Psoas muscle (tissue), 8 donors: ENCODE measurements at places on chromosomes 6 and 20.
A peak's percentile ranks its signal among the peaks of the same experiment; 100 is the strongest.

DNA sequence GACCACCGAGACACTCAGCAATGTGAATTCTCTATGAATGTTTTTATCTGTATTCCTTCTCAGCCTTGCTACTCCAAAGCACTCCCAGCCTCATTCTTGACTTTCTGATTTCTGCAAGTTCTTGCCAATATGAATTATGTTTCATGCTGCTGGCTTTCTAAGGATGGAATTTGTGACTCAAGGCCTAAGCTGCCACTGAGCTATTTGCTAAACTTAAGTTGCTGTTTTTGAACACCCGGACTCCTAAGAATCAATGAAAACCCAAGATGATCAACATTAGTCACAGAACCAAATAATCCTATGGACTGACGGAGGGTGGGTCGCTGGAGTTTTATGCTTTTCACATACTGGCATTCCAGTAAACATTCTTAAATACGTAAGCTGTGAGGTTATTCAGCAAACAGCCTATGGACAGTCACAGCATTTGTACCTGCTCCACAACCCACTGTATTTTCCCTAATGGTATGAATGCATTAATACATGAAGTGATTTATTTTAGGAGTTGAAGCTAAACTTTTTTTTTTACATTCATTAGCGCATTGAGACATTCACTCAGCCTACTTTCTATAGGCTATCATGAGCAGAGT, 8.2 kb upstream of the PXDC1 start:
- H3K4me1 ChIP-seq, result peaks cover 4% of the 10 kb centered on the region
- H3K4me3 ChIP-seq, result no peak overlapping the region
- H3K27me3 ChIP-seq, result no peaks in the 10 kb centered on the region
- peak overlapping the region; percentile 15 for H3K27ac ChIP-seq

DNA sequence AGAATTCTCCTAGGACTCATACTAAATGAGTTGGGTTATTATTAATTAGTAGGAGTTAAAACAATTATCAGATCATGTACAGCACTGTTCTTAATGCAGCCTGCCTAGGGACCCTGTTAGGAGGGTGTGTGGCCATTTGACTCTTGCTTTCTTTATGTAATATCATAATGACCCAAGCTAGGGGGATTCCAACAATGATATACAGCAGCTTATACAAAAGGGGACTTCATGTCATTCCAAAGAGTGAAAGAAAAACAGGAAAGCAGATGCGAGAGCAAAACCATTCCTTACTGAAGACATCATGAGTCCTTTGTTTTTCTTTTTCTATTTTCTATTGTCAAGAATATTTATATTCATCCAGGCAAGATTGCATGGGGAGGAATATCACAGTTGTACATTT, 455.2 kb downstream of the PLCB1 start:
- no peak overlapping the region for H3K4me3 ChIP-seq
- H3K27me3 ChIP-seq, result no peaks in the 10 kb centered on the region
- H3K27ac ChIP-seq, result no peak overlapping the region
- DNase-seq, result no peak
- H3K4me1 ChIP-seq, result no peaks in the 10 kb centered on the region

- no peaks in the 10 kb centered on the region for H3K36me3 ChIP-seq
- H3K27ac ChIP-seq, result no peak overlapping the region
- no peak for DNase-seq
These were observed 173.0 kb downstream of the PLCB4 start for GRCh38 chr20:9241721-9242427.

GRCh38 chr6:142822842-142823241, 122.1 kb downstream of the HIVEP2 start:
- peak; percentile 15 for DNase-seq
- no peaks in the 10 kb centered on the region for H3K27me3 ChIP-seq
- H3K36me3 ChIP-seq, result no peaks in the 10 kb centered on the region
- peaks cover 65% of the 10 kb centered on the region for H3K4me1 ChIP-seq
- no peak overlapping the region for H3K4me3 ChIP-seq

- H3K4me3 ChIP-seq, result peak overlapping the region; percentile 53
- DNase-seq, result no peak
- H3K27ac ChIP-seq, result peak overlapping the region; percentile 96
- H3K27me3 ChIP-seq, result no peaks in the 10 kb centered on the region
These were observed 62.8 kb upstream of the CD93 start for GRCh38 chr20:23148731-23149570.

DNA sequence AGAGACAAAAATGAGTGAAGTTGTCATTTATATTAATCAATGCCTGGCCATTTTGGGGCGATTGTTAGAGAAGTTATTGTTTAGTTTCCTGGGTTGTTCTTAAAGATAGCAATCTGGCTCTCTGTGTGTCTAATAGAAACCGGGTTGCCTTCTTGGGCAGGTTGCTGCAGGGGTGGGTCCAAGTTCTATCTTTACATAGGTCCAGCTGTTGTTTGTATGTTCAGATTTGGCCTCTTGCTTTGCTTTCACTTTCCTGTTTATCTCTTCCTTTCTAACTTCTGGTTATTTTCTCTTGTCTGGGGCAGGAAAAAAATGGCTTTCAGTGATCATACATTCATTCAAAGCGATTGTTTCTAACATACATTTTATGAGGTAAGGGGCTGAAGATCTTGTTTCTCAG, 128.4 kb upstream of the NOX3 start:
- no peak overlapping the region for H3K27ac ChIP-seq
- H3K4me3 ChIP-seq, result no peak overlapping the region
- H3K27me3 ChIP-seq, result no peaks in the 10 kb centered on the region
- DNase-seq, result no peak

DNA sequence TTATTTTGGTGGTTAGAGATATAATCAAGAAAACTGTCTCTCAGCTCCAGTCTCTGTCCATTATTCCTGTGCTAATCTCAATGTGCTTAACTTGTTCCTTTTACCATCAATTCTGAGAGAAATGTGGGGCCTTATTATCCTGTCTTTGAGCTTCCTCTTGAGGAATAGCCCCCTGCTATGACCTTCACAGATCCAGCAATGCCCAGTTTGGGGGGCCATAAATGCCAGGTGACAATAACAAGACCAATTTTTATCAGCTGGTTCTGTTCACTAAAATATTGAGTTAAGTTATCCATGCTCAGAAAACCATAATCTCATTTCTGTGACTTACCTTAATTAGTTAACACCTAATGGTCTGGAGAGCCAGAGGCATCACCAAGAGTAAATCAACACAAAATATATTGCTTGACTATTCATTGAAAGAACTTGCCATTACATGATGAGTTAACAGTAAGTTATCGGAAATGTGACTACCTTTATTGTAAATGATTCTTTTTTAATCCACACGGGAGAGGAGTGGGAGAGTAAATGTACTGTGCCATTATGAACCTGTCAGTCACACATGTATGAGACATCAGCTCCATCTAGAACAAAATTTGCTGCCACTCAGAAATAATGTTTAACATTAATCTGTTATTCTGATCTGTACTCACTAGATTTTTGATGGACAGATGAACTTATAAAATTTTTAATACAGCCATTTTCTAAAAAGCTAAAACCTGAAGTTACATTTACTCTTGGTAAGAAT, 149.7 kb downstream of the ID4 start:
- DNase-seq, result no peak
- H3K36me3 ChIP-seq, result no peaks in the 10 kb centered on the region
- H3K4me3 ChIP-seq, result no peak overlapping the region
- no peak overlapping the region for H3K27ac ChIP-seq

GRCh38 chr6:89330910-89331309, 15.8 kb upstream of the GABRR2 start:
- peaks cover 95% of the 10 kb centered on the region for H3K36me3 ChIP-seq
- H3K4me1 ChIP-seq, result no peaks in the 10 kb centered on the region
- H3K4me3 ChIP-seq, result no peak overlapping the region
- H3K27ac ChIP-seq, result no peak overlapping the region
- DNase-seq, result no peak
- H3K27me3 ChIP-seq, result no peaks in the 10 kb centered on the region

- peaks cover 7% of the 10 kb centered on the region for H3K4me1 ChIP-seq
- peak overlapping the region; percentile 24 for H3K27ac ChIP-seq
- DNase-seq, result no peak
- H3K4me3 ChIP-seq, result peak overlapping the region; percentile 54
These were observed 208.1 kb downstream of the OGFRL1 start for GRCh38 chr6:71496722-71497033.
